ENCODE measurements at places on chromosomes 12 and 14.

GRCh38 chr12:81809113-81809777 lies 50.1 kb upstream of the PPFIA2 start:
- no peak for DNase-seq

DNA sequence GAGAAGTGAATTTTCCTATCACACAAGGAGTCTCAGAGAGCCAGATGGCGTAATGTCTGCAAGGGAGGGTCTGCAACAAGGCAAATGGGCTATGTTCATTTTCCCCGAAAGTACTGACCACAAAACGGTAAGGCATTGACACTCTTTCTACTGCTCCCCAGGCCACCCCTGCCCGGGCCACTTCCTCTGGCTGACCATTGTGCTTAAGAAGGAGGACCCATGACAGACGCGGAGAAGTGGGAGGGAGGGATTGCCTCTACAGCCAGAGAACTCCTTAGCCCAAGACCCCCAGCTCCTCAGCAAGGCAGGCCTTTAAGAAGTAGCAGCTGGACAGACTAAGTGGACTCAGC lies 1.2 kb downstream of the NCKAP5L start:
- no peak for DNase-seq

DNA sequence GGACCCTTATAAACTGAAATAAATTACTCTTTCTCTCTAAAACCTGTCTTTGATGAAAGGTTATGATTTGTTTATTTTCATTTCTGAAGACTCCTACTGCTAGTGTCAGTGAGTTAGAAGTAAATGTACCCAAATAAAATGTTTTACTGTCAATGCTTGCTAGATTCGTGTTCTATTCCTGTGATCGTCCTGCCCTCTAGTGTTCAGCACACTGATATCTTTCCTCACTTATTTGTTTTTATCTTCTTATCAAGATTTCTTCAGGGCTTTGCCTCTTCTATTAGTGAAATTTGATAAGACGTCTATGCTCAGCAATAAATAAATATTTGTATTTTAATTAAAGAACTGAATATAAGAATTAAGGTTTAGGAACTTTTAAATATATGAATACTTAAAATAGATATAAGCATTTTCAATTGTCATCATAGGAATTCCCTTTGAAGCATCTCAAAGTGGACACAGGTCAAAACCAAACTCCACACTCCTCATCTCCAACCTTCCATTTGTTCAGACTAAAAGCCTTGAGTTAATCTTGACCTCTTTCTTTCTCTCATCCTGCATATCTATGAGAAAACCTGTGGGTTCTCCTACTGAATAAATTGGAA lies 75.8 kb downstream of the C12orf50 start:
- DNase-seq: peak; percentile 12

DNA sequence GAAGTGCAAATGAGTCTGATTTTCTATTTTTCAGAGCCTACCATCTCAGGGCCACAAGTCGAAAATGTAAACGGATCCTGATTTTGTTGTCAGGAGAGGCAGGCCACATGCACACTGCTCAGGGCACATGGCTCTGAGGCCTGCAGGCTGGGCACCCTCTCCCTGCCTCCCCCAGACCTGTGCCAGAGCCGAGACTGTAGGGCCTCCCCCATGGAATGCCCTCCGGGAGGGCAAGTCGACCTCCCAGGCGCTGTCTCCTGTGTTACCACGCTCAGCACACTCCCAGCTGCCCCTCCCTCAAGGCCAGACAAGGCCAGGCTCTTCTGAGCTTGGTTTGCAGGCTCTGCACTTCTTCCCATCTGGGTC lies 121.7 kb downstream of the CRACR2A start:
- DNase-seq: no peak

DNA sequence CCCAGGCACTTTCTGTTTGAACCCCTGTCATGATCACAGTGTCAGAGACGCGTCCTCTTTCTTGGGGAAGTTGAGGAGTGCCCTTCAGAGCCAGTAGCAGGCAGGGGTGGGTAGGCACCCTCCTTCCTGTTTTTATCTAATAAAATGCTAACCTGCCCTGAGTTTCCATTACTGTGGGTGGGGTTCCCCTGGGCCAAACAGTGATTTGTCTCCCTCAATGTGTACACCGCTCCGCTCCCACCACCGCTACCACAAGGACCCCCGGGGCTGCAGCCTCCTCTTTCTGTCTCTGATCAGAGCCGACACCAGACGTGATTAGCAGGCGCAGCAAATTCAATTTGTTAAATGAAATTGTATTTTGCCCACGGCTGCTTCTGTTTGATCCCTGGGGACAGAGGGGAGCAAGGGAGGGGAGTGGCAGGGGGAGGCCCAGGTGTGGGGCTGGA lies 5.1 kb downstream of the SHMT2 start:
- DNase-seq: no peak

DNA sequence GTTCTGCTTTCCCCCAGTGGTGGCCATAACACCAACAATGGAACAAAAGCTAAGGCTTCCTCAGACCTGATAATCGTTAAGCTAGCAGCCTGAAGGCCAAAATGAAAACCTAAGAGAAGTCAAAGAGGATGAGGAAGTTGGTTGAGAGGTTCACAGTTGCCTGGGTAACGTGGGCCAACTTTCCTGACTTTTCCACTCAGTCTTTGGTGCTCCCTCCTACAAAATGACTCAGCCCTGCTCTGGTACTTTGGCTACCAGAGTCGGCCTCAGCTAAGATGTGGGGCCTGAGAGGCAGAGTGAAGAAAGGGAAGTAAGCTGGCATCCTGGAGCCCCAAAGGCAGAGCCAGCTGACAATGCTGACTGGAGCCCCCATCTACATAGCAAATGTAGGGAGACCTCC lies 14.9 kb upstream of the FKBP11 start:
- DNase-seq: no peak

DNA sequence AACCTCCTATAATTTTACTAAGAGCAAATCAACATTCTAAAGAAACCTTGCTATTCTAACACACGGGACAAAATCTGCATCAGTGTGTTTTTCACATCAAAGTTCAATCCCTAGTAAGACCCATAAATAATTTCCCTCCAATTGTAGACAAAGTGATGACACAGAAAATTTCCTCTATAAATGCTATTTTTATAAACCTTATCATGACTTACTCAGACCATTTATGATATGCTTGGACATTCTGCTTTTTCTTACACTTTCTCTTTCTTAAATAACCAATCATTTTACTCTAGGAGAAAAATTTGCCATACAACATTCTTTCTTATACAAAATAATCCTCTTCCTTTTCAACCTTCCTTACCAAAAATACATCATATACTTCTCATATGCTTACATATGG lies 67.0 kb downstream of the SDR9C7 start:
- no peak for DNase-seq

GRCh38 chr12:49478949-49479664 lies 59.7 kb upstream of the KCNH3 start:
- no peak for DNase-seq

- peak; percentile 31 for DNase-seq
These were observed 108.6 kb downstream of the ETV6 start for GRCh38 chr12:11758087-11758486.

GRCh38 chr14:92781350-92781749 lies 12.8 kb upstream of the GOLGA5 start:
- no peak for DNase-seq

DNA sequence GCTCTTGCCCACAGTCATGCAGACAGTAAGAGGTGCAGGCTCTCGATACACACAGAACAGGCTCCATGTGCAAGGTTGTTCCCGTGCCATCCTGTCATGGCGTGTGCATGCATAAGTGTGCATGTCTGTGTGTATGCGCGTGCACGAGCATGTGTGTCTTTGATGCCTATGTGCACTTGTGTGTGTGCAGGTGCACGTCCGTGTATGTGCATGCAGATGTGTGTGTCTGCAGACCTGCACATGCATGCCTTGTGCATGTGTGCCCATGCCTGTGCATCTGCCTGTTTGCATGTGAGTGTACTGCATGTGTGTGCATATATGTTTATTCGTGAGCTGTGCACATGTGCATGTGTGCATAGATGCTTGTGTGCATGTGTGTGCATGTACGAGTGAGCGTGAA lies 309.8 kb downstream of the TMEM121 start:
- no peak for DNase-seq

- DNase-seq: no peak
These were observed 4.6 kb upstream of the GRIN2B start for GRCh38 chr12:13986031-13986430.

GRCh38 chr12:95385246-95386035 lies 88.5 kb upstream of the METAP2 start:
- no peak for DNase-seq

- no peak for DNase-seq
These were observed 208.1 kb downstream of the PTPRO start for GRCh38 chr12:15530361-15530760.

DNA sequence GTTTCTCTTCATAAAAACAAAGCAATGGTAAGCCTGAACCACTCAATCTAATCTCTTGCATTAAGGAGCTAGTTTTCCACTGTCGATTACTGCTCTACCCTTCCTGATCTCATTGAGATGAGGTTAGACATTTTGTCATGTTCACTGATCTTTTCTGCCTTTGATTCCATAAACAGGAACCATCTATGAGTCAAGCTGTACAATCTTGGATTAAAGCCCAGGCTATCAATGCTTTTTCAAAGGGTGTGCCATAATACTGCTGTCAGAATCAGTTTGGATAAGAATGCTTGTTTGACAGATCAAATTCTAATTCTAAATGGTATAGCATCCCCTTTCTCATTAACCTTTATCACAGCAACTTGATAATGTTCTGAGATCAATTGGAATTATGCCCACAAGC lies 16.1 kb downstream of the GRIP1 start:
- peak; percentile 22 for DNase-seq

DNA sequence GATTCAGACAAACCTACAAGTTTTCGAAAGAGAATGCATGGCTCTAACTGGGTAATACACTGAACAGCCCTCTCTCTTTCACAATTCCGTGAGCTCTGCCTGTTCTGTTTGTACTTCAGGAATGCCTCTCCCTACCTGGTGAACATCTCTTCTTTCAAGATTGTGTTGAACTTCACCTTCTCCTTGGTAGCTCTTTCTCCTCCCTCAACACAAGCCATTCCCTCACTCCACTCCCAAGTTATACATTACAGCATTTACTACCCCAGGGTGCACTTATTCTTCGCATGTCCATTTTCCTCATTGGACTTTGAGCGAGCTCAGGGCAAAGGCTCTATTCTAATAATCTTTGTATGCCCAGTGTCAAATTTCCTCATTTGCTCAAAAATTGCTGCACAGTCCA lies 28.3 kb downstream of the NRDE2 start:
- DNase-seq: peak; percentile 91

DNA sequence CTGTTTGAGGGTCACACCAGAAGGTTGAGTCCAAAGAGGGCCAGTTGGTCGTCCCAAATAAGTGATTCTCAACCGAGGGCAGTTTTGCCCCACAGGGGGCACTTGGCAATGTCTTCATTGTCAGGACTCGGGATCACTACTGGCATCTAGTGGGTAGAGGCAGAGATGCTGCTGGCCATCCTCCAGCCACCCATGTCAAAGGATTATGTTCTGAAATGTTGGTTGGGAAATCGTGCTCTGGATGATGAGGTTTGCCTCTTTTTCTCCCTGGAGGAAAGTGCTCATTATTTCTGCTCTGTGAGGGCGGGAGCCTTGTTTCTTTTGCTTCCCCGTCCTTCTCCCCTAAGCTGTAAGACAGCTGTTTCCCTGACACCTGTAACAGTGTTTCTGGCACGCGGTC lies 3.6 kb downstream of the ZNF839 start:
- DNase-seq: peak; percentile 45

- peak; percentile 14 for DNase-seq
These were observed at the start of gene TPH2 for GRCh38 chr12:71938728-71939385. Gene TPH2, plus strand, starts transcription at chr12:71938845. Its CDS starts 142 bp downstream, at chr12:71938987.

DNA sequence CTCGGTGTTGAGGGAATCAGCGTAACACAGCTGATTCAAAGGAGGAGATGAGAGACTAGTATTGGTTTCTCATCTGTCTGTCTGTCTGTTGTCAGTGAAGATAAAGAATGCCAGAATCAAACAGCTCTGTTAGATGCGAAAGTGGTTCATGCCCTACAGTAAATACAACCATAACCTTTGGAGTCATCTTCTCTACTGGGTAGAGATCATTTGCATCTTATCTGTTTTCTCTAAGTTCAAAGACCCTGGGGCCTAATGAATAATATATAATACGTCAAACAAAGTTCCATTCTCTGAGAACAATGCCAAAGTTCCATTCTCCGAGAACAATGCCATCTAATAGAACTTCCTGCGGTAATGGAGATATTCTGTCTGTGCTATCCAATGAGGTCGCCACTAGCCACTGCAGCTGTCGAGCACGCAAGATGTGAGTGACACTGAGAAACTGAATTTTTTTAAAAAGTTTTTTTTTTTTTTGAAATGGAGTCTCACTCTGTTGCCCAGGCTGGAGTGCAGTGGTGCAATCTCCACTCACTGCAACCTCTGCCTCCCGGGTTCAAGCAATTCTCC lies 6.6 kb downstream of the IL31 start:
- DNase-seq: peak; percentile 61

DNA sequence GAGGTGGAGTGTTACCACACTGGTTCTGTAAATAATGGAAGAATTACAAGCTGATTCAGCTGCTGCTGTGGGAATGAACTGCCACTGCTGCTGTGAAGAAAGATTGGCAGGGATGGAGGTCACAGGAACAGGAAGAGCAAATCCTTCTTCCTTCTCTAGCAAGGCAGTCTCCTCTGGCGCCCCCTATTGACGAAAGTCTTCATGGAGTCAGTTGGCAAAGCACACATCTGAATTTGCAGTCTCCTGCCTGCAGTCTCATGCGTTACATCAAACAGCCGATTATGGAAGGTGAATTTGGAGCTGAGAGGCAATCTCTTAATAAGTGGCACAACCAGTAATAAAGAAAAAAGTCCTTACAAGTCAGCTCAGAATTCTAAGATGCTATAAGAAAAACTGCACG lies 106.0 kb upstream of the TMTC1 start:
- DNase-seq: peak; percentile 7

- no peak for DNase-seq
These were observed 19.2 kb upstream of the MGAT4C start for GRCh38 chr12:86275356-86275755.

GRCh38 chr12:89225401-89225800 lies 126.9 kb downstream of the DUSP6 start:
- no peak for DNase-seq

GRCh38 chr14:96400495-96400894 lies 8.6 kb downstream of the AK7 start:
- no peak for DNase-seq

- no peak for DNase-seq
These were observed 192.1 kb upstream of the GARIN6 start for GRCh38 chr12:99455350-99456035.

DNA sequence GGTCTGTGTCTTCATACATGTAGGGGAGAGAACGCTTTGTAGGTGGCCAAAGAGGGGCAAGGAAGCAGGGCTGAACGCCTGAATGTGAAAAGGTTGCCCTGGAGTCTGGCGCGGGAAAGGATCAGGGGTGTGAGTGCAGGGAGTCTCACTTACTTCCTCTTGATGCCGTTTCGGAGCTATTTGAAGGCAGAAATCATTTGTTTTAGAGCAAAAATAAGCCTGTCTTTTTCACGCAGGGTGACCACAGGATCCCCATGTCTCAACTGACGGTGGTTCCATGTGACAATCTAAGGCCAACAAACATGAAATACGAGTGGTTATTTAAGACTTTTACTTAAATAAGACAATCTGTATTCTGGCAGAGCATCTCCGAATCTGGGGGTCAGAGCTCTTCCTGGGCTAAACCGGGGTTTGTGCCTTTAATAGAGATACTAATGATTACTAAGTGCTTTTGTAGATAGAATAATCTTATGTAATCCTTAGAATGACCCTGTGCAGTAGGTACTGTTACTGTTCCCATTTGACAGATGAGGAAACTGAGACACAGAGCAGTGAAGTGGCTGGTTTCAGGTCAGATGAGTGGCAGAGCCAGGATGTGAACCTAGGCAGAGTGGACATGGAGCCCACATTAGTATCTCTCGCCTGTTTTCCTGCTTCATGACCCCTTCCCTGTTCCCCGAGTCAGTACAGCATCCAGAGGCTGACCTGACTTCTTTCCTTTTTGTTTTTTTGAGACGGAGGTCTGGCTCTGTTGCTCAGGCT lies 1.9 kb downstream of the BRI3BP start:
- peak; percentile 36 for DNase-seq
